Right atrium auricular region (tissue), 2 donors: ENCODE measurements at places on chromosomes 5 and 9. TPM values are rescaled to one million over a fixed set of nuclear protein-coding genes. Genes with fewer than 3 reads are reported as not detected.
A peak's percentile ranks its signal among the peaks of the same experiment; 100 is the strongest.

DNA sequence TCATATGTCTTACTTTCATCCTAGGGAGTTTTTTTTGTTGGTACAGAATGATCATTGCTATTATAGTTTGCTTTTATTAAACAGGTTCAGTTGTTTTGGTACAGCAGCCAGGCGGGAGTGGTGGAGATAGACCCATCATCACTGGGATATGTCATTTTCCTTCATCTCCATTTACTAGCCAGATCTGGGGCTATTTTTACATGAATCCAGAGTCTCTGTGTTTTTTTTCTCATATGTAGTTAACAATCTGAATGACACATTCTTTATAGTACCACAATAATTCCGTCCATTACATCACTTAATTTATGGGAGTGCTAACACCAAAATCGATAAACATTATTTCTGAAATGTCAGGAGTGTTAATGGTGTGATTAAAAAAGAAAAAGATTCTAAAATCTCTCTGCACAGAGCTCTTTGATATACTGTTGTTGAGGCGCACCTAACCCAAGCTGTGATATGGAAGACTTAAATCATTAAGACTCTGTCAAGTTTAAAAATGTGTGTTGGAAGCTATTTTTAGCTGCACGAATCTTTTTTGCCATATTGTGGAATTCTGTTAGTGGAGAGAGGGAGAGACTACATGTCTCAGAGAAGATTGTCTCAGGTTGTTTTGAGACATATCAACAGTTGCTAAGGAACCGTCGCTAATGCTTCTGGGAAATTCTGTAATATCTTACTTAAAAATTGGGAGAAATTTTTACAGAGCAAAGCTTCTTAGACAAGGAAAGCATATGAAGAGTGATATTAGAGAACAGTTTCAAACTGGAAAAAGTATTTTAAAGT, 59.6 kb downstream of the RPS23 start:
- no peak for DNase-seq
- H3K27me3 ChIP-seq: no peaks in the 10 kb centered on the region
- no peak overlapping the region for H3K4me3 ChIP-seq
- H3K36me3 ChIP-seq: no peaks in the 10 kb centered on the region
- H3K4me1 ChIP-seq: no peaks in the 10 kb centered on the region

DNA sequence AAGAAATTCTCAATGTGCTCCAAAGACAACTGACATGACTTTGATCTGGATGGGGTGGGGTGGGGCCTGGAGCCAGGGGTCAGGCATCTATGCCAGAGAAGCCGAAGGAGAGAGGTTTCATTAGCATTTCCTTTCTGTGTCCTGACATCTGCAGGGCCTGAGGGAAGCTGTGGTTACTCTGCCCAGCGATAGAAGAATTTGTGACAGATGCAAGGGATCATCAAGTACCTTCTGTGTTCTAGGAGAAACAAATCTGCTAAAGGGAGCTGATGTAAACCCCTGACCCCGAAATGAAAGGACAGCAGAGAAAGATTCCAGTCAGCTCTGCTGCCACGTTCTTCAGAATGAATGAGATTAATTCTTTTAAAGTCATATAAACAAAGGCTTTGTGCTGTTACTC, 335.7 kb downstream of the PRELID2 start:
- DNase-seq: no peak
- H3K36me3 ChIP-seq: no peaks in the 10 kb centered on the region
- H3K4me3 ChIP-seq: no peak overlapping the region
- H3K27ac ChIP-seq: no peak overlapping the region
- H3K27me3 ChIP-seq: no peaks in the 10 kb centered on the region

DNA sequence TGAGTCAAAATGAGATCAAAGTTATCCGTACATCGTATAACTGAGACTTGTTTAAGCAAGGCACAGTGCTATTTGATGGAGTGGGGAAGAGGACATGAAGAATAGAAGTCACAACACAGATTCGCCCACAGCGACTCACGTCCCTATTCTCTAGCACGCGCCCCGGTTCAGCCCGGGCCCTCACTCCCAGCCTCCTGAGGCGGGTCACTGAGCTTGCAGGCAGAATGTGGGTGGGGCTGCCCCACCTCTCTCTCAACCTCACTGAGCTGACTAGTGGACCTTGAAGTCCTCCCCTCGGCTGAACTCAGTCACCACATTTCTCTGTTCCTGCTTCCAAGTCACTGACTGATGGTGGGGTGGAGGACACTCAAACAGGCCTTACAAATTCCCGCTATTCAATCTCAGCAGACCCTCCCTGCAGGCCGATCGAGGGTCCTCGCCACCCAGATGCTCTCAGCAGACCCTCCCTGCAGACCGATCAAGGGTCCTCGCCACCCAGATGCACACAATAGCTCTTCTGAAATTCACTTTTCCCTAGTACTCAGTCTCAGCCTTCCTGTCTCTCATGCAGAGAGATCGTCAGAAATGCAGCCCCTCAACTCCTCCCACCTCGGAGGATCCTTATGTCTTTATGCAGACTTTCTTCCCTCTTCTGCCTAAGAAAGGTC, 12.9 kb downstream of the GLDC start:
- no peaks in the 10 kb centered on the region for H3K27me3 ChIP-seq
- no peak overlapping the region for H3K4me3 ChIP-seq
- H3K4me1 ChIP-seq: no peaks in the 10 kb centered on the region

GRCh38 chr5:16616536-16617273, at the start of gene RETREG1:
Gene RETREG1 (minus strand): TSS chr5:16616997. CDS start chr5:16616971, 26 bp downstream.
- H3K27ac ChIP-seq: peak within 1 kb of the TSS; percentile 96
- no peaks in the 10 kb centered on the region for H3K36me3 ChIP-seq
- no peaks in the 10 kb centered on the region for H3K27me3 ChIP-seq
- no peaks in the 10 kb centered on the region for H3K4me1 ChIP-seq

DNA sequence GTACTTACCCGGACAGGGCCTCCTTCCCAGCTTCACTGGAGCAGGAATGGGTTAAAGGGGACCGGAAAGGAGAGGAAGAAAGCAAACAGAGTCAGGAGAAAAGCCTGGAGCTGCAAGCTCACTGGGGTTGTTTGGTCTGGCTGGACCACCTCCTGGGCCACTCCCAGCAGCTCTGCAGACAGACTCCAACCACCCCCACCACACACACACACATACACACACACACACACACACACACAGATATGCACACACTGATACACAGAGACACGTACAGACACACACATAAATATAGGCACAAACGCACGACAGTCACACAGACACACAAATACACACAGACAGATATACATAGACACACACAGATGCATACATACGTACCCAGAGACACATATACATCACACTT, 34.9 kb upstream of the SYNPO start:
- peak overlapping the region; percentile 99 for H3K27ac ChIP-seq
- H3K27me3 ChIP-seq: no peaks in the 10 kb centered on the region
- H3K4me1 ChIP-seq: no peaks in the 10 kb centered on the region
- no peaks in the 10 kb centered on the region for H3K36me3 ChIP-seq
- no peak for DNase-seq
- H3K4me3 ChIP-seq: no peak overlapping the region

DNA sequence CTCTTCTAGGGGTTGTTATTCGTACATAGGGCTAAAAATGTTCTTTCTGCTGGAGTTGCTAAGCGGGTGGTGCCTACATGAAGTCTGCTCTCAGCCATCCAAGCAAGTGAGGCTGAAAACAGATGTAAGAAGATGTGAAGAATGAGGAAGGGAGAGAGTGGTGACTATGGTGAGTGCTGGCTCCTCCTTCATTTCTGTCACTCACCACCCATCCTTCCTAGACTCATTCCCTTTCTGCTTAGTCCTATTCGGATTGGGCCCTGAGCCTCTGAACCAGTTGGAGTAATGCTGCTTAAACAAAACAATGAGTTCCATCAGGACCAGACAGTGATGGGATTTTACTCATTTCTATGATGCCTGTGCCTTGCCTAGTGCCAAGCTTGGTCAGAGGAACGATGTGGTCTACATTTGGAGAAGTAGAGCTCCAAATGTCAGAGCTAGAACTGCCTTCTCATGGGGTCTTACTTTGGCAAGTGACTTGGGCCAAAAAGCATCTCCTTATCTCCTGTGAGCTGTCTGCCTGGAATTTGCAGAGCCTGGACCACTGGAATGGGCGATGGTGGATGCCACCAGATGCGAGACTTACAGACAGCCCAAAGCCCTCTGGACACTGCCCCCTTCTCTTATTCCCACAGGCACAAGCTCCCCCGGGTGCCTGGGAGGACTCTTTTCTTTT, 192.9 kb downstream of the FBXL7 start:
- no peak for DNase-seq
- no peak overlapping the region for H3K4me3 ChIP-seq
- peaks cover 35% of the 10 kb centered on the region for H3K4me1 ChIP-seq
- no peaks in the 10 kb centered on the region for H3K27me3 ChIP-seq
- H3K36me3 ChIP-seq: no peaks in the 10 kb centered on the region

- peaks cover 34% of the 10 kb centered on the region for H3K4me1 ChIP-seq
- no peaks in the 10 kb centered on the region for H3K36me3 ChIP-seq
- H3K27ac ChIP-seq: peak overlapping the region; percentile 76
- no peaks in the 10 kb centered on the region for H3K27me3 ChIP-seq
- no peak overlapping the region for H3K4me3 ChIP-seq
These were observed 85.8 kb downstream of the FBXO38 start for GRCh38 chr5:148469501-148469935.

GRCh38 chr5:5291357-5291756, 131.1 kb upstream of the ICE1 start:
- no peaks in the 10 kb centered on the region for H3K27me3 ChIP-seq
- no peak overlapping the region for H3K27ac ChIP-seq
- no peak overlapping the region for H3K4me3 ChIP-seq
- DNase-seq: no peak
- H3K4me1 ChIP-seq: no peaks in the 10 kb centered on the region
- H3K36me3 ChIP-seq: no peaks in the 10 kb centered on the region

DNA sequence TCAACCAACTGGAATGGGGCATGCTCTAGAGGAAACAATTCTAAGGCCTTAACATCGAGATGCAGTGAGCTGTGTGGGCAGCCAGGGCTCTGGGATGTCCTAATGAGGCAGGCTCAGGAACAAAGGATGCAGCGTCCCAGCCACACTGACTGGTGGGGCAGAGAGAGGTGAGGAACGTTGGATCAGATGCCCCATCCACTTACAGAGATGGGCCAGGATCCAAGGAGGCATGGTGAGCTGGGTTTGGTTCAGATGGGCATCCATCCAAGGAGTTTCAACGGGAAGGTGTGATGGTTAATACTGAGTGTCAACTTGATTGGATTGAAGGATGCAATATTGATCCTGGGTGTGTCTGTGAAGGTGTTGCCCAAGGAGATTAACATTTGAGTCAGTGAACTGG, 15.5 kb upstream of the MARCHF6 start:
- H3K4me3 ChIP-seq: no peak overlapping the region
- DNase-seq: no peak
- no peaks in the 10 kb centered on the region for H3K36me3 ChIP-seq
- H3K27me3 ChIP-seq: no peaks in the 10 kb centered on the region

GRCh38 chr5:169554251-169554650, 29.3 kb upstream of the SPDL1 start:
- H3K4me3 ChIP-seq: no peak overlapping the region
- H3K27ac ChIP-seq: no peak overlapping the region
- H3K36me3 ChIP-seq: no peaks in the 10 kb centered on the region
- no peak for DNase-seq
- H3K4me1 ChIP-seq: no peaks in the 10 kb centered on the region
- no peaks in the 10 kb centered on the region for H3K27me3 ChIP-seq

DNA sequence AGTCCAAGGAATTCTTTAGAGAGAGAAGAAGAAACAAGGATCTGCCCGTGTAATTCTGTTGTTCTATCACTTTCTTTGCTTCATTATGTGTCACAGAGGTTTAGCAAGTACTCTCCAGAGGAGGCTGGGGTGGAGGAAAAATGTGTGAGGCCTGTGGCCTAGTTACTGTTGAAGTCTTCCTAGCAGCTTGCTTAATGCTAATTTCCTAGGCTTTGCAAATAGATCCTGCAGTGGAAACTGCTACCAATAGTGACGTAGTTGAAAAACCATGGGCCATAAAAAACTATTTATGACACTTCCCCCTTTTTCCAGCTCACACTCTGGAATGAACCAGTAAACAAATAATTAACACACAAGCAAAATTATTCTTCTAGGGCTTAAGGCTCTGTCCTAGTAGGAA, 27.0 kb upstream of the C9orf72 start:
- H3K4me1 ChIP-seq: no peaks in the 10 kb centered on the region
- DNase-seq: no peak
- no peaks in the 10 kb centered on the region for H3K27me3 ChIP-seq
- no peak overlapping the region for H3K27ac ChIP-seq
- H3K36me3 ChIP-seq: no peaks in the 10 kb centered on the region
- no peak overlapping the region for H3K4me3 ChIP-seq

DNA sequence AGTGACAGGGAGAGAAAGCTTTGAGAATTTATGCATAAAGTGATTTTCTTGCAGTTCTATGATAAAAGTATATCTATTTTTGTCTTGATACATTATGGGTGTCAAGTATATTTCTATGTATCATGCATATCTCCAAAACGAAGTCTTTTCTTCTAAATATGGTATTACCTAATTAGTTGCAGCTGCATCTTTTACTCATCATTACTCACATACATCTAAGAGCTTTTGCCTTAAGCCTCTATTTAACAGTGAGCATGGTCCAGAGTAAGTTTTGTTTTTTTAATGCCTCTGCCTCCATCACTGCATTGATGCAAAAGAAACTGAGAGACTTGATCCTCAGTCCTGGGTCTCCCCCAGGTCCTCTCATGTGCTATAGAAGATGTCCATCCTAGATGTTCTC, 40.0 kb upstream of the SMC5 start:
- H3K36me3 ChIP-seq: peaks cover 10% of the 10 kb centered on the region
- H3K4me1 ChIP-seq: no peaks in the 10 kb centered on the region
- no peak overlapping the region for H3K4me3 ChIP-seq
- no peaks in the 10 kb centered on the region for H3K27me3 ChIP-seq
- DNase-seq: no peak

DNA sequence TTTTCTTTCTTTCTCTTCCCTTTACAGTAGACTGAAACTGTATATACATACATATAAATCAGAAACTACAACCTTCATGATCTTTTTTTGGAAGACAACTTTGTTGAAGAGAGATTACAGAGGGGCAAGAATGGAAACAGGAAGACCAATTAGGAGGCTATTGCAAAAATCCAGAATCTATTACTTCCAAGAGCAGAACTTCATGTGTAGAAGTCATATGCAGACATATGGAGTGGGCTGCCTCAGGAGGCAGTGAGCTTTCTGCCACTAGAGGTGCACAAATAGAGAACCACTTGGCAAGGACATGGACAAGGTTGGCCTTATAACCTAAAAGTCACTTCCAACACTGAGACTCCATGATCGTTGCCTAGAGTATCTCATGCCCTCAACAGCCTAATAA, 157.8 kb upstream of the NR4A3 start:
- H3K4me1 ChIP-seq: no peaks in the 10 kb centered on the region
- no peak overlapping the region for H3K4me3 ChIP-seq
- no peak overlapping the region for H3K27ac ChIP-seq
- H3K27me3 ChIP-seq: no peaks in the 10 kb centered on the region

The TJP2 gene
- 46.3 TPM for total RNA-seq

The GPR151 gene
- total RNA-seq: not detected

The IFNK gene
- total RNA-seq: not detected

The OBP2B gene
- total RNA-seq: not detected

The ROPN1L gene
- total RNA-seq: 2.2 TPM

The TICAM2 gene
- 1.1 TPM for total RNA-seq

The TXNDC8 gene
- not detected for total RNA-seq

The DRD1 gene
- not detected for total RNA-seq
